Left ventricle myocardium inferior (tissue), 1 donor: ENCODE measurements at places on chromosomes 13 and 19.
A peak's percentile ranks its signal among the peaks of the same experiment; 100 is the strongest.

GRCh38 chr19:36113894-36114720, 568 bp downstream of the POLR2I start:
- no peak for DNase-seq

GRCh38 chr19:2123682-2124387, 27.1 kb downstream of the IZUMO4 start:
- no peak for DNase-seq

DNA sequence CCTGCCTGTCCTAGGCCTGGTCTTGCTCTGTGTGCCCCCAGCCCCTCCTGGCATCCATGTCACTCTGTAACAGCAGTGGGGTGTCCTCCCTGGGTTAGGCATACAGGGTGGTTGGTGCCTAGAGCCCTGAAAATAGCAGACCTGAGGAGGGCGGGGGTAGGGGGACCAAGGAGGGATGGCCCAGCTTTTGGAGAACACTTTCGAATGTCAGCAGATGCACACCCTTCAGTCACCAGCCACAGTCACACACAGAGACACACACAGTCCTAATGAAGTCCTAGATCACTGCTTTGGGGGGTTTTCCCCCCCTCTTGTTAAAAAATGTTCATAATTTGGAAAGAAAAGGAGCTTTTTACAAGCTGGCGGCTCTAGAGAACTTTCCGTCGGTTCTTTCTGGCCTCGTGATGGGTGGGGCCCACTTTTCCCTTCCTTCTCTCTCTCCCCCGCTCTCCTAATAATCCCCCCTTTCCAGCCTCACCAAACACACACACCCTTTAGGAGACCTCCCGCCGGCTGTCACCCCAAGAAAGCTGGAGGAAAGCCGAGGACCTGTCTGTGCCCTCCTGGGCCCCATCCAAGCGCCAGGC, 47.9 kb downstream of the LYL1 start:
- peak; percentile 43 for DNase-seq

DNA sequence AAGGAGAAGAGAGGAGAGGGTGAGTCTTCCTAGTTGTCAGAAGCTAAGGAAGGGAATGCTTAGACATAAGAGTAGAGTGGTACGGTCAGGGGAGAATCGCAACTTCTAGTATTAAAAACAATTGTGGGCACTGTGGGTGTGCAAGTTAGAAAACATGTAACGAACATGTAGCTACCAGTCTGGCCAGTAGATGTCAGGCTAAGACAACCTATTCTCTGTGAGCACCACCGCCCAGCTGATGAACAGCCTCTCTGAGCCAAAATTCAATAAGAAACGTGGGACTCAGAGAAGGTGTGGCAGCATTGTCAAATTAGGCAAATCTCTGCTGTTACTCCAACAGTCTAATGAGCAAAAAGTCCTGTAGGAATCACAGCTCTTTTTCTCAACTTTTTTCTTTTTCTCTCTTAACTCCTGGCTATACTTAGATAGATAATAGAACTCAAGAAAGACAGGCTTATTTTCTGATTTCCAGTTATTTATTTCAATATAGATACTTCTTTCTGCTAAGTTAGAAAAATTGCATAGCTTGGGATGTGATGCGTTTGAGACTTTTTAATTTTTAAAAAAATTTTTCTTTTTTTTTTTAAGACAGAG, 186.2 kb downstream of the USP12 start:
- no peak for DNase-seq

- peak; percentile 68 for DNase-seq
These were observed at the start of gene RASIP1 for GRCh38 chr19:48740164-48740972. TSS of gene RASIP1 (minus strand) at chr19:48740610. CDS start at chr19:48740282, 328 bp downstream.

- no peak for DNase-seq
These were observed 2781.6 kb upstream of the PCDH20 start for GRCh38 chr13:64197232-64197631.

DNA sequence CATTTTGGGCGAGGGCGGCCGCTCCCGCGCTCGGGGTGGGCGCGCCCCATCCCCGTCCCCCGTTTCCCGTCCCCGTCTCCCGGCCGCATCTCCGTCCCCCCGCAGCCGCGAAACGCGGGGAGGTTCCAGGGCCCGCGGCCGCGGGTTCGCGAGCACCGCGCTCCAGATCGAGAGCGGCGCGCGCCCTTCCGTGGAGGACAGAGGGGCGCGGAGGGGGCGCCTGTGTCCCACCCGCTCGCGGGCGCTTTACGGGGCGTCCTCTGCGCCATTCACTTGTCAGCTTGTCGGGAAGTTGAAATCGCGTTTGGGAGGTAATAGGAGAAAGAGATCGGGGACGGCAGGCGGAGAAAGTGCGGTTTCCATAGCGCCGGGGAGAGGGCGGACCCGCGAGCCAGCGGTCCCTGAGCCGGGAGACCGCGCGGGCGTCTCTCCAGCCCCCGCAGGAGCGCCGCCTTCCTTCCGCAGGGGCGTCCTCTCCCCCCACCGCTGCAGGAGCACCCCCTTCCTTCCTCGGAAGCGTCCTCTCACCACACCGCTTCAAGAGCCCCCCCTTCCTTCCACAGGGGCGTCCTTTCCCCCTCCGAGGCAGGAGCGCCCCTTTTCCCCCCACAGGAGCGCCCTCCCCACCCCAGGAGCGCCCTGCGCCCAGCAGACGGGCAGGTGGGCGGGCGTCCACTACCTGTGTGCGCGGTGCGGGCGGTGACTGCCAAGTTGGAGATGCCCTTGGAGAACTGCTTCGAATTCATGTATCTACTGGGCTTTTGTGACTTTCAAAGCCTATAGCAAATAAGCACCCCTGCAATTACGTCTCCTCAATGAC, 962 bp upstream of the IRS2 start:
- peak; percentile 40 for DNase-seq

- DNase-seq, result no peak
These were observed 13.6 kb downstream of the CFD start for GRCh38 chr19:873084-873483.

GRCh38 chr13:31160857-31161556, 697 bp downstream of the HSPH1 start:
- peak; percentile 48 for DNase-seq
